ENCODE measurements at places on chromosomes 6 and 20. TPM values are rescaled to one million over a fixed set of nuclear protein-coding genes. Genes with fewer than 3 reads are reported as not detected.

The DNAH8 gene
- total RNA-seq, result 0.05 TPM

GRCh38 chr6:39263303-39264037 is 34.2 kb upstream of the KCNK5 start:
- no peak for DNase-seq

DNA sequence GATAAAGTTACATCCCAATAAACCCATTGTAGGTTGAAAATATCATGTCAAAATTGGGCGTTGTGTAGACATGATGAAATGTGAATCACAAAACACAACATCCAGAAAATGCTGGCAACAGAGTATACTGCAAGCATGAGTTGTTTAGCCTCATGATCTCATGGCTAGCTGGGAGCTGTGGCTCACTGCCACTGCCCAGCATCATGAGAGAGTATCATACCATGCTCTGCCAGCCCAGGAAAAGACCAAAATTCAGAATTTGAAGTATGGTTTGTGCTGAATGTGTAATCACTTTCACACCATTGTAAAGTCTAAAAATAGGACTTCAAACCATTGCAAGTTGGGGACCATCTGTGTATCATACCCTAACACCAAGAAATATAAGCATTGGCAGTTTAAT is 45.2 kb upstream of the SMAP1 start:
- no peak for DNase-seq

DNA sequence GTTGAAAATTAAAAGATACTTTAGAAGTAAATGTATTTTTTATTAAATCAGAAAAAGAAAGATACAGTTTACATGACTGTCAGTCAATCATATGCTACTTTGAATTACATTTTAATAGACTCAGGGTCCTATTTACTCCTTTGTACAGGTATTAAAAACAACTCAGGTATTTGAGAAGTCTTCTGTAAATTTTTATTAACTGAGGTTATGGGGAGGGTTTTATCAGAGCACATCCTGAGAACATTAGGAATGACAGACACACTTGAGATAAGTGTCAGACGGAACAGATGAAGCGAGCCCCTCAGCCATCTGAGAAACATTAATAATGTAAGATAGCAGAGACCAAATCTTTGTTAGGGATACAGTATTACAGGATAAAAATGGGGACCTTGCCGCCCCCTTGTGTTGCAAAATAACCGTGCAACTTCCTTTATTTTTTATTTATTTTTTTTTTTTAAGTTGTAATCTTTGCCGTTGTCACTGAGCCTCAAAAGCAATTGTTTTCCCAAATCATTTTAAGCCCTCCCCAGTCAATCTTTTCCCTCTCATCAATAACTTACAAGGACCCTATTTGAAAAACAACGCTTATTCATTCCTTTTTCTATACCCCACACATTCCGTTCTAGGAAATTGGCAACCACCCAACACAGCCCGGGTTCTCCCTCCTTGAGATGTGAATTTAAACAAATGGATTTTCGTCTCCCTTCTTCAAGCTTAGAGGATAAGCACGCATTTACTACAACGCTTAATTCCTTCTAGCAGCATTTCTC is 126.7 kb downstream of the BCAS1 start:
- DNase-seq, result peak; percentile 36

DNA sequence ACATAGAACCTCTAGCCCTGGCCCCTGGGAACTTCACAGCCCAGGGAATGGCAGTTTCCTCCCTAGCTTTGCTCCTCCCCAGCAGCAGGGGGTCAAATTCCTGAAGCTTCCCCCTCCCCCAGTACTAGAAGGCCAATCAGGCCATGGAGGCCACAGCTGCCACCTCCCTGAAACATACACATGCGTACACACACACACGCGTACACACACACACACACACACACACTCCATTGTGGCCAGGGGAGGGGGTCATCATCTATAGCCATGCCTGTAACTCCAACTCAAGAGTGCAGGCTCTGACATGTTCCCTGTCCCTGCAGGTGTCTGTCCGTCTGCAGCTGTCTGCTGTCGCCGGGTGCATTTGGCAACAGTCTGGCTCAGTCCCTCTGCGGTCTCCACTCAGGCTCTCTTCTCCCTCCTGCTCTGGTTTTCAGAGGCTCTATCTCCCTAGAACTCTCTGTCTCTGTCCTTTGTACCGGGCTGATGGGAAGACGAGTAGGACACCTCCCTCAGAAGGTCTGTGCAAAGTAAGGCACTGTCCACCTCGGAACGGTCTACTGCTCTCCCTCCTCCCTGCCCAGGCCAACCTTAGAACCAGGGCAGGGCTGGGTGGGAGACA is 1.4 kb downstream of the LRFN2 start:
- DNase-seq, result no peak

DNA sequence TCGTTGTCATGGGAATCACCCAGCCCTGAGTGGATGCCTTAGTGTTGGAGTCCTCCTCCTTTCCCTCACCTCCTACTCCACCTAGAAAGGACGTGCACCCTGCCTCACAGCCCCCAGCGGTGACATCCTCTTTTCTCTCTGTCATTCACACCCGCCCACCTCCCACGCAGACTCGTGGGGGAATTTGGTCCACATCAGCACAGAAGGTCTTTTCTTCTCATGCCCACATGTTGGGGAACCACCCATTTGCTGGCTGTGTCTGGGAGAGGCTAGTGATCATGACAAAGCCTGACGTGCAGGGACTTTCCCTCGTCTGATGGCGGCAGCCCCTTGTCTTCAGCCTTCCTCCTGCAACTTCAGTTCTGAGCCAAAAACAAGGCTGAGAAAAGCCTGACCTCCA is 96.0 kb upstream of the CNKSR3 start:
- DNase-seq, result peak; percentile 31

The TP53INP2 gene
- 3.3 TPM for total RNA-seq

GRCh38 chr6:14614631-14615030 is 497.1 kb downstream of the CD83 start:
- no peak for DNase-seq

DNA sequence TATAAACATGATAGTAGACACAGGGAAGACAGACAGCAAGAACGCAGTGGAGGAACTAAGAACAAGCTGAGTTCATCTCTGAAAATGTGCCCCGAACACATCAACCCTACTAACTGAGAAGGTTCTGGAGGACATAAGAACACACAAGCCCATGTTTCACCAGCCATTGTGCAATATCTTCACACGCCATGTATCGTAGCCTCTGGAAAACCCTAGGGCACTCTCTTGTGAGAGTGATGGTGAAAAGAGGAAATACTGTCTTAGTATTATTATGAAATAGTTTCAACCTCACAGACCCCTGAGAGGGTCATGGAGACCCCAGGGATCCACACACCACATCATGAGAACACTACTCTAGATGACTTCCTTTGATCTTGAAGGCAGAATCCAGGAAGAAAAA is 26.1 kb upstream of the FOXF2 start:
- DNase-seq, result no peak
